ENCODE measurements at places on chromosomes 4 and X.

GRCh38 chrX:152905081-152905420 lies 7.2 kb downstream of the ZNF185 start:
- no peak for DNase-seq

GRCh38 chr4:148845609-148846008 lies 403.4 kb upstream of the NR3C2 start:
- no peak for DNase-seq

GRCh38 chrX:19964017-19964710 lies 26.7 kb downstream of the BCLAF3 start:
- DNase-seq = no peak

DNA sequence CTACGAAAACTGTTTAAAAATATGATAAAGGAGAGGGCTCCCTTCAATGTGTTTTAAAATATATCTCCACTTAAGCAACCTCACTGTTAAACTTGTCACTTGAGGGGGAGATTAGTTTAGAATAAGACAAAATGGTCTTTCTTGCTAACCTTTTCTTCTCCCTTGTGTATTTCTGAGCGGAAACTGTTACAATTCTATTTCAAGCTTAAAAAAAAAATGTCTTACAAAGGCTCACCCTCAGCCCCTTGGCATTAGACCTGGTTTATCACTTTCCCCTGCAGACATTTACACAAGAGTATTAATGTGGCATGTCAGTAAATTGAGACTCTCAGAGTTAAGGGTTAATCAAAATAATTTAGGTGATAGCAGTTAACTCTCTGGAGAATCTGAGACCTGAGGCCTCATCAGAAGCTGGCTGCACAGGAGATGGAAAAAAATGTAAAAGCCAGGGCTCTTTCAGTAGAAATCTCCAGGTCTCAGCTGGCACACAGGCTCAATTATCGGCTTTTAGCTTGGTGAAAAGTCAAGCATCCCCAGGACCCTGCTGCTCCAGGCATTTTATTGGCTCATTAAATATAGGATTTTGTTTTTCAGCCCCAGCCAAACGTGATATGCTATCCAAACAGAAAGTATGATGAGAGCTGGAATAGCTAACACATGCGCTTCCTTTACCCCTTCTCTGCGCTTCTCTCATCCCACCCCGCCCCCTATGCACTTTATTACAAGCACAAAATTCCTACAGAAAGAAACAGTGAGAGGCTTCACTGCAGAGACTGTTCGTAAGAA lies 130.5 kb downstream of the PPA2 start:
- no peak for DNase-seq

DNA sequence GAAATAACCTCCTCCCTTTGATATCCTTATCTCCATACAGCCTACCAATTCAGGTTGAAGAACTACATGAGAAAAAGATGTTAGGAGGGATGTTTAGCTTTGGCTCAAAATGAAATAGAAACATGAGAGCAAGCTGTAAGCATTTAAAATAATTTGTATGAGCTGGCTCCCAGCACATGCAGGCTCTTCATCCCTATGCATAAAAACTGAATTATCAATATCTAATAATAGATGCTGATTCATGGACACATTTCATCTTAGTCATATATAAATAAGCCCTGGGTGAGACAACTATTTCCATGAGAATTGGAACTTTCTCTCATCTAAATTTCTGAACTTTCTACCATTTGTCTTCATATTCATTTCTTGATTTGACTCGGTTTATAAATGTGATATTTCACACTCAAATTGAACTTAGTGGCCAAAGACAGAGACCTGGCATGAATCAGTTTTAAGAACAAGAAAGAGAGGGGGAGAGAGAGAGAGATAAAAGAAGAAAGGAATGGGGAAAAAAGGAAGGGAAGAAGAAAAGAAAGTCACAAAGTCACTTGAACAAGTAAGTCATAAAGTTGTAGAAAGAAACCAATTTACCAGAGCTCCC lies 48.9 kb upstream of the GPR174 start:
- no peak for DNase-seq

DNA sequence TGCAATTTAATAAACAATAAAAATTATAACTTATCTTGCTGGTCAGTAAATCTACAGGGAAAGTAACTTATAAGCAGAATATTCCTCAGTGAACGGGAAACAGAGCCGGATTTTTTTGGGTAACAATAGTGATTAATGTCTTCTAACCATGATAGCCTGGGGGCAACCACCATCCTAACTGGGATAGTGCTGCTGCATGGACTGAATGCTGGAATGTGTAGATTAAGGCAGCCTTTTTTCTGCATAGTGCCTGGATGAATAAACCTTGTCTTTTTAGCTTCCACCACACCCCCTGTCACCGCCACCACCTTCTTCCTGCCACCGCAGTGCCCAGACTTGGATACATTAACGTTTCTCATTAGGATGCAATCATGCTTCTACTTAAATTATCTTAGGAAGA lies 83.6 kb upstream of the LNX1 start:
- DNase-seq = no peak

- no peak for DNase-seq
Observed at GRCh38 chr4:152340818-152341217, 195.1 kb downstream of the FBXW7 start.

DNA sequence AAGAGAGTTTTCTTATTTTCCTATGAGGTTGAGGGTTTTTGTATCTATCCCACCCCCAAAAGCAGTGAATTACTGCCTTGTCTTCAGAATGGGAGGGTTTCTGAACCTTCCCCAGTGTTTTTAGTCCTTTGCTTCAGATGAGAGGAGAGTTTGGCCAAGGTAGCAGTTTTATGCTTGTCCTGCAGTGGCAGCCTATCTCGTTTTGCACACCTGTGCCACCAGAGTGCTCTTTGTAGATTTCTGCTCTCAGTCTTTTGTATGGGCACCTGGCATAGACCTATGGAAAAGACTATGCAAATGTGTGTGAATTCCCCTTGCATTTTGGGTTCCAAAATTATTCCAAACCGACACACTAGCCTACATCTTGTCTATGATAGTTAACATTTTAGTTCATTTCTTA lies 5.8 kb downstream of the TBC1D19 start:
- DNase-seq = no peak

DNA sequence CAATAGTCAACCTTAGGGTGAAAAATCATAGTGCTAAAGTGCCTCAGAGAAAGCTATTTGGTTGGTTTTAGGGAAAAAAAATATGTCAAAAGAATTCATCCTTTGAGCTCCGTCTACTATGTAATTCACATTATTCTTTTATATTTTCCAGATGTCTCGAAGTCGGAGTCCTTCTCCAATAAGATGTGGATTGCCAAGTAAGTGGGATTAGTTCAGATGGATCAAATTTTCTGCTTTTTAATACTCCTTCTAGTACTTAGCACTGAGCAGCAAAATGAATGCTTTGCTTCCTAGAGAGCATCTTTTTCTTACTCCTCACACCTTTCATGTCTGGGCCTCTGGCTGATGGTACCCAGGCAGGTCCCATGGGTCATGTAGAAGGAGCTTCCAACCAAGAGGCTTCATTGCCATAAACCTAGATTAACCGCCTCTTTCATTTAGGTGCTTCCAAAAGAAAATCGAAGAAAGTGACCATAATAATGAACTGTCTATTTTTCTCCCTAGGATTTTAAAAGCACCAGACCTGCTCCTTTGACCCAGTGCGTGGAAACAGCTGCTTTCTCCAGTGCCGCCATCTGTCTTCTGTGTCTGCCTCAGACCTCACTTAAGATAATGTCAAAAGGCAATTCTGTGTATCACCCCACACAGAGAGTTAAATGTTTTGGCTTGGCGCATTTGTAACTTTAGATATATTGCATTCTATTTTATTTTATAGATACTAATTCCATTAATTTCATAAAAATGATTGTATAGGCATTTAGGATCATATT lies 43.5 kb downstream of the SPATA18 start:
- DNase-seq = no peak

GRCh38 chr4:182854466-182854865 lies 62.7 kb downstream of the DCTD start:
- DNase-seq = no peak

DNA sequence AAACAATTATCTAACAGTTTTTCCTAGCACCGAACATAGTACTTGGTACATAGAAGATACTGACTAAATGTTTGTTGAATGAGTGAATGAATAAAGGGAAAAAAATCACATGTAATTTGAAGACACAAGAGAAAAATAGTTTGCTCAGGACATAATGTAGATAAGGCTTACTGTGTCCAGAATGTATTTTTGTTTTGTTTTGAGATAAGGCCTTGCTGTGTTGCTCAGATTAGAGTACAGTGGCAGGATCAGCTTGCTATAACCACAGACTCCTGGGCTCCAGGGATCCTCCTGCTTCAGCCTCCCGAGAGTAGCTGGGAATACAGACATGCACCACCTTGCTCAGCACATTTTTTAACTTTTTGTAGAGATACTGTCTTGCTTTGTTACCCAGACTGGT lies 6.5 kb downstream of the FAM199X start:
- DNase-seq = no peak

DNA sequence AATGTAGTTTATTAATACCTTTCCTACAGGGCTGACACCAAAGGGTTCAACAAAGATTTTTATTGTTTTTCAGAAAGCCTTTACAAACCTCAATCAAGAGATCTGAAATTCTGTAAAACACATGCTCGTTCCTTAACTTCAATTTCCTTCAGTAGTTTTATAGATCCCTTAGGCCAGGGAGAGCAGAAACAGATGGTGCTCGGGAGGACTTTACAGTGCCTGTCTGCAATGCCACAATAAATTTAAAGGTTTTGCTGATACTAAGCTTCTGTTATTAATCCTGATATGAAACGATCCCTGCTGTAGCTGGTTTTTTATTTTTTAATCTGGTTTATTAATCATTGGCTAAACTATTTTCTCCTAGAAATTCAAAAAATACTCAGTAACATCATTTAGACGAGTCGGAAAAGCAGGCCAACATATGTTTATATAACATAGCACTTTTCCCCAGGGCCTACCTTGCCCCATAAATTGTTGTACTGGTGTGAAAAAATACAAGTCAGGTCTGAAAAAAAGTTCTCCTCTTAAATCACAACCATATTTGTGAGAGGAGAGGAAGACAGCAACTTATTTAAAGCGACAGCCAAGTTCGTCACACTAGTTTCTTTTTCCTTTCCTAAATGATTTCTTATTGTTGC lies 39.8 kb downstream of the SHISA3 start:
- no peak for DNase-seq

- no peak for DNase-seq
Observed at GRCh38 chr4:182093431-182093831, 149.8 kb upstream of the TENM3 start.

GRCh38 chr4:99696801-99697200 lies 39.2 kb upstream of the C4orf54 start:
- DNase-seq = no peak

- no peak for DNase-seq
Observed at GRCh38 chr4:146294776-146295175, 80.4 kb downstream of the REELD1 start.

GRCh38 chrX:57674861-57675260 lies 5.2 kb downstream of the NLRP2B start:
- no peak for DNase-seq

- DNase-seq = no peak
Observed at GRCh38 chr4:26127851-26128337, 192.9 kb upstream of the RBPJ start.

DNA sequence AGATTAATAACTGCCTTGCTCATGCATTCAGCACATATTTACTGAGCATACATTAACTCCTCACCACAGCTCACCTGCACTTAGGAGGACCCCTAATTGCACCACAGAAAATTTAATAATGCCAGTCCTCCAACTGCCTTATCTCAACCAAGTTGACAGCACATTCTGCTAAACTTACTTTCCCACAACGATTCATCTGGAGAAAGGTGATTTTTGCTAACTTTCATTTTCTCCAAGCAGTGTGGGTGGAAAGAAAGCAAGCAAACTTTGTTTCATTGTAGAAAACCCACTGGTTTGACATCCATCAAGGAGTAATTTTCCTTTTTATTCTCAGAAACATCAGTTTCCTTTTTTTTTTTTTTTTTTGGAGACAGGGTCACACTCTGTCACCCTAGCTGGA lies 49.1 kb downstream of the RASGEF1B start:
- DNase-seq = no peak

DNA sequence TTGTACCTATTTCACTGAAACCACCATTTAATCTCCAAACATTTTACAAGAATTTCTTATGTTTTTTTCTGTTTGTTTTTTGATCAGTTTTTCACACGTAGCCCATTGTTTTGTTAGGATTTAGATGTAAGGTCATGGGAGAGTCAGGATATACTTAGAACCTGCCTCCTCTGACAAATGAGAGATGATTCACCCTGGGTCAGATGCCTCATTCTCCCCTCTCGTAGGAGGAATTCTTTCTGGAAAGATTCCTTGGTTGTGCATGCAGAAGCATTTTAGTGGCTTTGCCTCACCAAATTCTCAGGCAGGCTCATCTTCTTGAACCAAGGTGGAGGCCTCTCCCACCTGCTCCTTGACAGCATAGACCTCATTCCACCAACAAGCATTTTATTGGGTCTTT lies 599.3 kb downstream of the SPRY1 start:
- no peak for DNase-seq

DNA sequence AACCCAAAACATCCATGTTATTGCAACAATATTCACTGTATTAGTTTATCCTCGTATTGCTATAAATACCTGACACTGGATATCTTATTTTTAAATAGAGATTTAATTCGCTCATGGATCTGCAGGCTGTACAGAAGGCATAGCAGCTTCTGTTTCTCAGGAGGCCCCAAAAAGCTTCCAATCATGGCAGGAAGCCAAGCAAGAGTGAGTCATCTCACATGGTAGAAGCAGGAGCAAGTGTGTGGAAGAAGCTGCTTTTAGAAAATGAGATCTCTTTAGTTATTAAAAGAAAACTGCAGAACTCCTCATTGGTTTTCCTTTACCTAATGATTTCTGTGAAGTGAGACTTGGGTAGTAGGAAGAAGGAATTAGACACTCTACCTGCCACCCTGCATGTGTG lies 16.4 kb downstream of the ZNF732 start:
- DNase-seq = no peak

DNA sequence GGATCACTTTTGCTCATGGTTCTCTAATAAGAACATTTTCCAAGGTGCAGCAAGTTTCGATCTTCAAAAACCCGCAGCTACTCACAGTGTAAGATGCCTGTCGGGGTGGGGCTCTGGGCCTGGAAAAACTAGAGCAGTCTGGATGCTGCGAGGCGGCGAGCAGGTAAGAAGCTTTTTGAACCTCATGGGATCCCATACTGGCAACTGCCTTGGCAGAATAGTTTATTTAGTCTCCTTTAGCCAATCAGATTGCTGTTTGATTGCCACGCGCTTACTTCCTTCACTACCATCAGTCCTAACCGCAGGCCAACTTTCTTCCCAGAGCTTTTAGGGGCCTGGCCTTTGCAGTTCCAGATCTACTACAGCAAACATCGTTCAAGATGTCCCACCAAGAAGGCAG lies 61.3 kb upstream of the MAGEB10 start:
- no peak for DNase-seq

- no peak for DNase-seq
Observed at GRCh38 chr4:136810626-136811025, 721.7 kb downstream of the PCDH18 start.

All from stimulated activated CD4-positive, alpha-beta T cell treated with anti-CD3 and anti-CD28 coated beads, Interleukin-1b, Interleukin-23, amount 100 ng/mL, for 1 hour (primary cell).